ENCODE measurements at places on chromosomes 3 and 15.

- DNase-seq, result no peak
Observed at GRCh38 chr15:52710050-52710707, 31.0 kb upstream of the ATOSA start.

DNA sequence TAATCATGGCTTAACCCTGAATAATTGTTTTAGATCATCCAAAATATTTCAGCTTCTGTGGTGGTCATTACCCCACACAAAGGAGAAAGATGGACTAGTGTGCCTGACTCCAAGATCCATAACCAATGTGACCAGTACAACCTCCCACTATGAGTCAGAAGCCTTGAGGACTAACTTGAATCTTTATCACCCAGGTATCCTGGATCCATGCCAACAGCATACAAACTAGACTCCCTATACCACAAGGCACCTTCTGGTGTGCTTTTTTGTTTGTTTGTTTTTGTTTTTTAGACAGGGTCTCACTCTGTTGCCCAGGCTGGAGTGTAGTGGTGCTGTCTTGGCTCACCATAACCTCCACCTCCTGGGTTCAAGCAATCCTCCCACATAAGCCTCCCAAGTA lies 317.7 kb downstream of the VPS13C start:
- no peak for DNase-seq

- no peak for DNase-seq
Observed at GRCh38 chr3:32502946-32503286, 264 bp upstream of the CMTM6 start.

DNA sequence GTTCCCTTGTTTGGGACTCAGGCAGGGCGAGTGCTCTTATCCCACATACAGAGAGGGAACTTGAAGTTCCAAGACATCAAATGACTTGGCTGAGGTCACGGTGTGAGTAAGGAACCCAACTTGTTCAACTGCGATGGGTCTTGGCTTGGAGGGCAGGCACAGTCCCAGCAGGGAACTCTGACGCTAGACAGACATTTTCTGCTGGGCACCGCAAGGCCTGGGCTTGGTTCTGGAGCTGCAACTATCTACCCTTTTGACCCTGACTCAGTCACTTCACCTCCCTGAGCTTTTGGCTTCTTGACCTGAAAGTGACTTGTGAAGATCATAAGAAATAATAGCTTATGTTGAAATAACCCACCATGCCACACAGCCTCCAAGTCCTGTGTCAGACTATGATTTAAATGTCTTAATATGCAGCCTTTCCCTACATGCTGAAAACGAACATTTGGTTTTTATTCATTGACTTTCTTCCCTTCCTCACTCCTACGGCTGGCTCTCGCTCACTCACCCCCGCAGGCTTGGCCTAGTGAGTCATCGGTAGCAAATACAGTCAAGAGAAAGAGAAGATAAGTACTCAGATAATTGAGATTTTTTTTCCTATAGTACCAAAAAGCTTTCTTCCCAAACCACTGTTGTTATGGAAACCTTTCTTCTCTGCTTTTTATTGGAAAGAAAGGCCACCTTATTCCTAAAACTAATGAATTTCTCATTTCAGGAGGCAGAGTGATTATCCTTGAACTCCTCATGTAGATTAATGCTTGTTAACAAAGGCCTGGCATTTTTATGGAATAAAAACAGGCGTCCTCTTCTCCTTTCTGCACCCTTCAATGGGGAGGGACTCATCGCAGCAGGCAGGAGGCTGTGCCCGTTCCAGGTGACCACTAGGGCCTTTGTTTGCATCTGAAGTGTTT lies 178.4 kb downstream of the ATP10A start:
- DNase-seq, result no peak

DNA sequence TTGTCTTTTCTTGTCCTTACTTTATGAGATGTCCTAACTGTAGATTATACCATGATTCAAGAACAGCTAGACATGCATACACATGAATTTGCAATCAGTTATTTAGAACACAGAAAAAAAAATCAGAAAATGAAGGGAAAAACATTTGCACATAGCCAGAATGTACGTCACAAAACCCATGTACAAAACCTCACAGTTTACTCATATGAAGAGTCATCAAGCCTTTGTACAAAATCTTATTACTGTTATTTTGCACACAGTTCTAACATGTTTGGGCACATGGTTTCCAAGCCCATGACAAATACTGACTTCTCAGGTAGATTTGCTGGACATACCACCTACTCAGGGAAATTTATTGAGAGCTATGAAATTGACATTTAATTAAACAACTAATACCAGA lies 48.2 kb downstream of the MAP3K13 start:
- no peak for DNase-seq

DNA sequence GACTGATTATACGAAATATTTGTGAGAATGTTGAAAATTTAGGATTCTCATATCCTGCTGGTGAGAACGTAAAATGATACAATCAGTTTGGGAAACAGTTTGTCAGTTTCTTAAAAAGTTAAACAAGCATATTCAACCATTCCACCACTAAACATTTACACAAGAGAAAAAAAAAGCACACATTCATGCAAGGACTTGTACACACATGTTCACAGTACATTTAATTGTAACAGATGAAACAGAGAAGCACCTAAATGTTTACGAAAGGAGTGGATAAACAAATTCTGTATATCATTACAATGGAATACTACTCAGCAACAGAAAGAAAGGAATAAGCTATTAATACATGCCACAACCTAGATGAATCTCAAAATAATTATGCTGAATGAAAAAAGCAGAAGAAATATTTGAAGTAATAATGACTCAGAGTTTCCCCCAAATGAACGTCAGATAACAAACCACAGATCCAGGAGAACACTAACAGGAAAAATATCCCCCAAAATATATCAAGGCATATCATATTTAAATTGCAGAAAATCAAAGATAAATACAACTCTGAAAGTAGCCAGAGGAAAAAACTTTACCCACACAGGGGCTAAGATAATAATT lies 14.3 kb downstream of the ANKRD28 start:
- DNase-seq, result no peak

GRCh38 chr3:140906785-140907184 lies 34.9 kb upstream of the SLC25A36 start:
- DNase-seq, result no peak
